NCI-H1930 (cell line): ENCODE measurements at places on chromosomes 11 and 22.

DNA sequence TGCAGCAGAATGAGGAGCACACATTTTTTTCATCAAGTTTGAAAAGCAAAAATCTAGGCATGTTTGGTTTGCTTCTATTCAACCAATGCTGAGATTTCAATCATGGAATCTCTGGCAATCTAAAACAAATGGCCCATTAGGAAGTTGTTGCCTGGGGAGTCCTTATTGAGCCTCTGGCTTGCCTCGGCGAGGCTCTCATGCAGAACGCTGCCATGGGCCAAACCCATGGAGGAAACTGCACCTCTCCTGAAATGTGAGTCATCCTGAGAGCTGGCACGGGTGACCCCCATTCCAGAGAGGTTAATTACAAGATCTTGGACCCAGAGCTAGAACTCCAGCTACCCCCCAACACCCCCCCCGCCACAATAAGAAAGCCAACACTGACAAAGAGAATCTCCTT, 80.7 kb downstream of the MN1 start:
- DNase-seq: no peak

GRCh38 chr11:29448246-29448877, 568.5 kb downstream of the KCNA4 start:
- peak; percentile 25 for DNase-seq

DNA sequence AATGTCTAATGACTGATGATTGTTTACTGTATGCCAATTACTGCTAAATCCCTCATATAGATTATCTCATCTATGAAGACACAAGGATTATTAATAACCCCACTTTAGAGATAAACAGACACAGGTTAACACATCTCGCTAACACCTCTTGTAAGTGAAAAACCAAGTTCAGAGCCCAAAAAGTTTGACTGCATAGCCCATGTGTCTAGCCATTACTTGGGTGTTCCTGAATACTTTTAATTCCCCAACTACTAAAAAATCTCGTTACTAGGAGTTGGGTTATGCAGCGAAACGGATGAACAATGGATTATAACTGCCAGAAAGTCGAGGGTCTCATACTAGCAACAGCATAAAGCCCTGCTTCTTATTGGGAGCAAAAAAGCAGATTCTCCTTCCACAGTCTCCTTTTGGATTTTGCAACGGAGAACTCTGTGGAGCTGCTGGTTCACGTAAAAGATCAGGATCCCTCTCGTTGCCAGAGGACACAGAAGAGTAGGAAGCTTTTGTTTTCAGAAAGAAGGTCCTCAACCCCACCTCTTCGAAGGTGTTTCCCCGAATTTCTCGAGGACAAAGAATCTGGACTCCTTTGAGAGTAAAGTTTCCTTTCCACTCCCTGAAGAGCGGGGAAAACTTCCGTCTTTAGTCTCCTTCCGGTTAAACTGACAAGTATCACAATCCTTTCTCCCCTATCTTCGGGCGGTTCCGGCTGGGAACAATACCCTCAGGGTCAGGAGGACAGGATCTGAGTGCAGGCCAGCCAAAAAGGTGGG, 979 bp downstream of the ZBED5 start:
- DNase-seq: no peak

GRCh38 chr11:101582989-101583250, 887 bp downstream of the TRPC6 start:
- no peak for DNase-seq

- no peak for DNase-seq
Observed at GRCh38 chr22:39325392-39325932, 6.0 kb upstream of the RPL3 start.

- no peak for DNase-seq
Observed at GRCh38 chr11:9741260-9741659, 77.4 kb downstream of the SWAP70 start.

- no peak for DNase-seq
Observed at GRCh38 chr11:79388201-79388600, 52.6 kb downstream of the TENM4 start.

DNA sequence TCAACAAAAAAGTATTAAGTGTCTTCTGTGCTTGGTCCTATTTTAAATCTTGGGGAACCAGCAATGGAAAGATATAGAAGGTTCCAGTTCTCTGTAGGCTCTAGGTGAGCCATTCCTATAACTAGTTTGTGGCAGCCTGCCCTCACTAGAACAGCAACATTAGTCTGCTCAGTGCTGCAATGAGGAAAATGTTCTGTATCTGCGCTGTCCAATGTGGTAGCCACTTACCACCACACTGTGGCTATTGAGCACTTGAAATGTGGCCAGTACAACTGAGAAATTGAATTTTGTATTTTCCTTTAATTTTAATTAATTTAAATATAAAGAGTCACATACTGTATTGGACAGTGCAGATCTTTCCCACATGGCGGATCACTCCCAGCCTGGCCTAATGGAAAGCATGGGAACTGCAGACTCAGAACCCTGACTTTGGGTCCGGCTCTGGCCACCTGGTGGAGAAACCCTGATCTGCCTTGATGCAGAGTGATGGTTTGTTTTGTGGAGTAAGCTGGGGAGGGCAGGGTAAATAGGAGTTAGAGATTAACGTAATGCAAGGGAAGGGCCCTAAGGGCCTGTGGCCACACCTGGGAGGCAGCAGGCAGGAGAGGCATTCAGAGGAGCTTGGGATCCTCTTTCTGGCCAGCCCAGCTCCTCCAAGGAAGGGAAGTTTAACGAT, 101.0 kb downstream of the ME3 start:
- DNase-seq: no peak

GRCh38 chr11:86218125-86219084, 26.1 kb upstream of the EED start:
- peak; percentile 21 for DNase-seq

- no peak for DNase-seq
Observed at GRCh38 chr11:108370990-108371389, 96.3 kb downstream of the C11orf65 start.

- no peak for DNase-seq
Observed at GRCh38 chr11:46247090-46247489, 30.4 kb upstream of the CREB3L1 start.

GRCh38 chr11:2534957-2535672, 90.3 kb downstream of the KCNQ1 start:
- DNase-seq: no peak

DNA sequence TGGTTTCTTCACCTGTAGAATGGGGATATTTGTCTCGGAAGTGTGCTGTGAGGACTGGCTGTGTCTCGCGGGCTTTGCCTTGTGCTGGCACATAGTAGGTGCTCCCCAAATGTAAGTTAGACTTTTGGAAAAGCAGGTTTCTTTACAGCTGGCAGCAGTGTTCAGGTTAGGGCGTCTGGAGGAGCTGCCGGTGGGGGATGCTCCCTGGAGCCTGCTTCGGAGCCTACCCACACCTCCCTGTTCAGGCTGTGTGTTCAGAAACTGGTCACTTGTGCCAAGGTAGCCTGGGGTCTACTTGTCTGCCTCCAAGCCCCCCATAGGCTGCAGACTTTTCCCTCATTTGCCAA, 60.0 kb downstream of the OTOG start:
- no peak for DNase-seq

- no peak for DNase-seq
Observed at GRCh38 chr11:33291004-33291777, 34.0 kb downstream of the HIPK3 start.

GRCh38 chr22:19598054-19598855, 74.0 kb upstream of the CLDN5 start:
- no peak for DNase-seq

DNA sequence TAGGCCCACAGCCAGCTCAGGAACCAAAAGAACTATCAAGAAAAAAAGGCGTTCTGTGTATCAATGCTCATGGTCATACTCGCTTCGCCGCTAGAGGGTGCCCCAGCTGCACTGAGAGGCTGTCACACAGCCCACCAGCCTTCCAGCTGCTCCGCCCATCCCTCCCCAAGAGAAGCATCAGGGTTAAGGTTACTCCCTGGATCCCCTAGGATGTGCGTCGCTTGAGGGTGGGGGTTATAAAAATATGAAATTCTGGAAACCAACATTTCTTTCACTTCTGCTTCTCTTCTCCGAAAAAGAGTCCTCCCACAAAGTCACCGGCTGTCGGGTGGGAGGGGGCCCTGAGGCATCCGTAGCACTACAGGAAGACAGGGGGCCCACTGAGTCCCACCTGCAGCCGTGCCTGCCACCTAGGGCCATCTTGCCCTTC, 1.7 kb downstream of the CBX6 start:
- DNase-seq: peak; percentile 76

GRCh38 chr11:18321578-18321968, 367 bp downstream of the HPS5 start:
- no peak for DNase-seq

GRCh38 chr22:41544671-41545476, 604 bp upstream of the POLR3H start:
- DNase-seq: no peak

DNA sequence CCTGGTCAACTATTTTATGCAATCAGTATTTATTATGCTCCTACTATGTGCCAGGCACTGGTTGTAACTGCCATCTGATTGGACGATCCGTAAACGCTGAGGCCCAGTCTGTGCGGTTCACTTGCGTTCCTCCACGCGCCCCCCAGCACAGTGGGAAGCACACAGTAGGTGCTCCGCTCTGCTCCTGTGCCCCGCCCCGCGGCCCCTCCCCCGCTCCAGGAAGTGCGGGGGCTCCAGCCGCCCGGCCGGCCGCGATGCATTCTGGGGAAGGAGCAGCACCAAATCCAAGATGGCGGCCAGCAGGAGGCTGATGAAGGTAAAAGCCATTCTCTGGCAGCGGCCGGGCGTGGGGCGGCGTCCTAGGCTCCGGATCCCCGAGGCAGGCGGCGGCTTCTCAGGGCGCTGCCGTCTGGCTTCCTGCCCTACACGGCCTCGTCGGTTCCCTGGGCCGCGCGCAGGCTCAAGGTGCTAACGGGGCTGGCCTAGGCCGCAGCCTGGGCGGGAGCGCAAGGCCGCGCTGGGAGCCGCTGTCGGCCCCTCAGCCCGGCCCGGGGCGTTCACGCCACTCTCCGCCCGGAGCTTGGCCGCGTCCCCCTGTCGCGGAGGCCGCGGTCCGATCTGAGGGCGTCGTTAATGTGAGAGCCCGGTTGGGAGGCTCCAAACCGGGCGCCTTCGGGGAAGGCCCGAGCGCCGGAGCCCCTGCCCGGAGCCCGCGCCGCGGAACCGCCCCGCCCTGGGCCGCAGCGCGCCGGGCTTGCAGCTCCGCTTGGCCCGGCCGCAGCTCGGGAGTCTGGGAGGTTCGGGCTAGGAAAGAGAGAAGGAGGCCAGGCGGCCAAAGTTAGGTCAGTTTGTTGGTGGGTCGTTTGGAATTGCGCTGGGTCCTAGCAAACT, at the start of gene UBE2L3:
TSS of gene UBE2L3 (plus strand) at position 259 of the 891 bp plus-strand sequence. CDS start at position 290, 31 bp downstream.
- DNase-seq: peak; percentile 55

GRCh38 chr22:21000207-21000986, 1.5 kb downstream of the THAP7 start:
- DNase-seq: no peak

DNA sequence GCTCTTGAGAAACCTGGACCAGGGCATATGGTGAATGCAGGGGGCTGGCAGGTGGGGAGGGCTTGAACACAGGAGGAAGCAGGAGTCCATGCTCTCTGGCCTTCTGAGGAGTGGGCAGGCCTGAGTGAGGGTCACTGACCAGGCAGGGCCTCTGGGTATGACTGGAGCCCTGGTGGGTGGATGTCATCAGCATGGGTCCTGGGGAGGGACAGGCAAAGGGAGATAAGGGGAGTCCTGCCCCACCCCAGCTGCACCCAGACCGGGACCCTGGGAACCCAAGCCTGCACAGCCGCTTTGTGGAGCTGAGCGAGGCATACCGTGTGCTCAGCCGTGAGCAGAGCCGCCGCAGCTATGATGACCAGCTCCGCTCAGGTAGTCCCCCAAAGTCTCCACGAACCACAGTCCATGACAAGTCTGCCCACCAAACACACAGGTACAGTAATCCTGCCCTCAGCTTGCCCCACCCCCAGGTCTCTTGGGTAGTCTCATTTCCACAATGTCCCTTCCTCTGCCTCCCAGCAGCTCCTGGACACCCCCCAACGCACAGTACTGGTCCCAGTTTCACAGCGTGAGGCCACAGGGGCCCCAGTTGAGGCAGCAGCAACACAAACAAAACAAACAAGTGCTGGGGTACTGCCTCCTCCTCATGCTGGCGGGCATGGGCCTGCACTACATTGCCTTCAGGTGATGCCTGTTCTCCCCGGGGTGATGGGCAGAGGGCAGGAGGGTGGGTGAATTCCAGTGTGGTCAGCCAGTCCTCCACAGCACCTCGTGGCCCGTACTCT, 2.0 kb upstream of the VEGFB start:
- DNase-seq: no peak

DNA sequence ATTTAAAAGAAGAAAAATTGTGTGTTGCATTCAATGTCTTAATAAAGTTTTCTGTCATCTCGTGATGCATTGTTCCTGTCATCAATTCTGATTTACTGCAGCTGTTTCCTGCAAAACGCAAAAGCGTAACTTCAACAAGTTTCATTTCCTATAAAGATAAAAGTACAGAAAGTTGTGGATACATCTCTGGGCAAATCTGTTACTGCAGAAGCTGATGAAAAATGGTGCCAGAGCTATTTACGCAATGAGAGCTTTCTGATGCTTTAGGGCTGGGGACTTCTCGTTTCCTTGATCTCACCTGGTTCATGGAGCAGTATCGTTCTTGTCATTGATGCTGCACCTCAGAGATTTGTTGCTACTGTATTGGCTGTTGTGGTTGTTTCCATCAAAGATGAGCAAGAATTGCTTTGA, 15.5 kb upstream of the MS4A12 start:
- no peak for DNase-seq

GRCh38 chr11:70298243-70298915, 27.9 kb downstream of the PPFIA1 start:
- no peak for DNase-seq

DNA sequence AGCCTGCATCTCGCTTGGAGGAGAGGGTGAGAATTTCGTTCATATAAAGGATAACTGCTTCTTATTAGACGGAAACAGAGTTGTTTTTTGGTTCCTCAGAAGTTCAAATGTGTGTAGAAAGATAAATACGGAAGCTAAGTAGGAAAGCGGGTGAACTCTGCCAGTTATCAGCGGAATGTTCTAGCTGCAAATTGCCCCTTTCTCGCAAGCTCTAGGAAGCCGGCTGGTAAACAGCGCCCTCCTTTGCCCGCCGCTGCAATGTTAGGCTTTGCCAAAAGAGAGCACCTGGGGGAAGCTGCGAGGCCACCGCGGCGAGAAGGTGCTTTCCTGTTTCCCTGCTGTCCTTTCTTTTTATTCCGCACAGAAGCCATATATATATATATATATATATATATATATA, 67.0 kb downstream of the IGLL5 start:
- no peak for DNase-seq

GRCh38 chr11:128628686-128629085, 41.3 kb upstream of the ETS1 start:
- DNase-seq: no peak

DNA sequence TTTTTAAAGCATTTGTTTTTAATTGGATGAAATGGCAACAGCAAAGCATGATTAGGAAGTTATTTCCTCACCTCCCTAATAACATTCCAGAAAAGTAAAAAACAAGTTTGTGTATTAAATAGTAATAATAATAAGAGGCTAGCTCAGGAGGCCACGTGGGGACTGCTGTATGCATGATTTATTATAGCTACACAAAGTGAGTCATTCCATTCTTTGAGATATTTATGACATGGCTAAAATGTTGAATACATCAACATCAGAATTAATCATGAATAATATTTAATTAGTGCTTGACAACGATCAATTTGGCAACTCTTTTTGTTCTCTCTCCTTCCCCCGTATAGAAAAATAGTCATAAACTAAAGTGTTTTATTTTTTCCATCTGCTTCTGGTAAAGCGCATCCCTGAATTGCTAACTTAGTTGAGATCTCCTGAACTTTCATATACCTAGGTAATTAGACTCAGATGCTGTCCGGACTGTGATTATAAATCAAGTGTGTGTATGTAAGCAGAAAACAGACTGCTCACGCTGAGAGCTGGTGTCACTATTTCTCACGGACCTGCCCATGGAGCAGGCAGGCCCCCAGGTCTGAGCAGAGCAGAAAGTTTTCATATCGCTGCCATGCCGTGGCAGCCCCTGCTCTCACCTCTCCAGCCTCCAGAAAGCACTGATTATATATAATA, 125.7 kb downstream of the WT1 start:
- DNase-seq: no peak
